Stimulated activated CD4-positive, alpha-beta T cell treated with anti-CD3 and anti-CD28 coated beads, Interleukin-1b, Interleukin-23, amount 100 ng/mL, for 48 hours (primary cell): ENCODE measurements at places on chromosomes 12 and 14.

DNA sequence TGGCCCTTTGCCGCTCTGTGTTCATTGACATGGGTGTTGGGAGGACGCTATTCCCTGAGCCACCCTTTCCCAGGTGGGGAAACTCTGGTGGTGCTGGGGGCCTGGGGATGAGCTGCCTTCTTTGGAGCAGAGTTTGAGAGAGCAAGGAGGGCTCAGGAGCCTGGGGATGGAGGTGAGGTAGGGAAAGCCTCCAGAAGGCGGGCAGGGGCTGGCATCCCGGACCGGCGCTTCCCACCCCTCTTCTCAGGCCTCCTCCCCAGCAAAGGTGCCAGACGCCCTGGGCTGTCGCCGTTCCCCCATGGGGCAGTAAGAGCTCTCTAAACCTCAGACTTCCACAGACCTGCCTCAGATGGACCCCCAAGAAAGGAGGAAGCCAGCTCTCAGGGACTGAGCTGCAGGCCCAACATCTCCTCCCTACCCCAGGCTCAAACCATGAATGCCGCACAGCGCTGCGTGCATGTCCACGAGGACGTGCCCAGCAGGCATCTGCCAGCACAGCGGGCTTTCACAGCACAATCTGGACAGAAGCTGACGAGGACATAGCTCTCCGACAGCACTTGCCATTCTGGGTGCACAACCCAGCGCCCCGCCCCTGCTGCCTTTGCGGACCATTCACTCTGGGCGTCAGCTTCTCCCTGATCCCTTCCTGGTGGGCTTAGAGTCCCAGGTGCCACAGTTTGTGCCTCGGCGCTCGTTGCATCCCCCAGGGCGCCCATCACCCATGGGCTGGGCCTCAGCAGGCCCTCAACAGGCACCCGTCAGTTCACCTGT lies 14.9 kb upstream of the TTC7B start:
- no peak for DNase-seq

DNA sequence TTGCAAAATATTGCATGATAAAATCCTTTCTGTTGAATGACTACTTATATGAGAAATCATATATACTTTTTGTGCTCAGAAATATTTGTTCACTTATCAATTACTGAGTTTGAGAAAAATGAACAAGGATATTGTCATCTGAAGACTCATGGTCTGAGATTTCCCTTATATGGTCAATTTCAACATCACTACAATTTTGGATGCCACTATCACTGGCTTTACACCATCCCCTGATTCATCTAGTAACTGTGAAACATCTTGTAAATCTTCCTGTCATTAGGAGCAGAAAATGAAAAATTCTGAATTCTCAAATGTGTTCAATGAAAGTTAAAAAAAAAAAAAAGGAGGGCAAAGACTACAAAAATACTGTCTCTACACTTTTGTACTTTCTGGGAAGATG lies 21.8 kb upstream of the GXYLT1 start:
- DNase-seq, result no peak

DNA sequence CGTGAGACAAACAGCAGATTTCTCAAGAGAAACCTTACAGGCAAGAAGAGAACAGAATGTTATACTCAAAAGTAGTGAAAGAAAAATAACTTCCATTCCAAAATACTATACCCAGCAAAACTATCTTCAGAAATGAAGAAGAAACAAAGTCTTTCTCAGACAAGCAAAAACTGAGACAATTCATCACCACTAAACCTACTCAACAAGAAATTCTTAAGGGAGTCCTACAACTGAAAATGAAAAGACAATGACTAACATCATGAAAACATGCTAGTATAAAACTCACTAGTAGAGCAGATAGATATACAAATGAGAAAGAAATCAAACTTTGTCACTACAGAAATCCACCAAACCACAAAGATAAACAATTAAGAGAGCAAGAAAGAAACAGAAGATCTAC lies 106.5 kb downstream of the CEP83 start:
- no peak for DNase-seq

DNA sequence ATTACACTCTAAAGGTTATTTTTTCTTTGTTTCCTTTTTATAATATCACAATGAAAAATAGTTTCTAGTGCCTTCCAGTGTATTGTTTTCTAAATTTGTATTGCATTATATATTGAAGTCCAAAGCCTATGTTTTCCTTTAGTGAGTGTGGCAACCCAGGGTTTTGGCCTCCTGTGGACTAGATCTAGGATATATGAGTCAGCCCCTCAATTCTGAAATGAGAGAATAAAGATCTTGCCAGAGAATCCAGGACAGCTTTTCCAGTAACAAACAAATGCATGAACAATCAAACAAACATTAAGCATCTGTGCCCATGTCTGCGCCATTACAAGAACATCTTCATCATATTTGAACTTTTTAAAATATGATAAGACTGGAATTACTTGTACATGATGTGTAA lies 70.7 kb upstream of the SSTR1 start:
- no peak for DNase-seq

DNA sequence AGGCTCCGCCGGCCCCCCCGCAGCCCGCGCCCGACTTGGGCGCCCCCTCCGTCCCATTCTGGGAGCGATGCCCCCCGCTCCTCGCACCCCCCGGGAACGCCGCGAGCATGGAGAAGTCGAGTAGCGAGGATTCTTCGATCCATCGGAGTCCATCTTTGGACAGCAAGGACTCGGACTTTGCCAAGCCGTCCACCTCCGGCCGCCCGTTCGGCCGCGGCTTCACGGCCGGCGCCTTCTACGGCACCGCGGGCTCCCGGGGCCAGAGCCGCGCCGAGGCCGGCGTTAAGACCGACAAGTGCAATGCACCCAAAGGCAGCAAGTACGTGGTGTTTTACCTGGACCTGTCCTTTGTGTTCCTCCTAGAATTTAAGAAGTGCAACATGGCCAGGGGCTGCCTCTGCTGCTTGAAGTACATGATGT lies 123.6 kb downstream of the TSPAN9 start:
- no peak for DNase-seq
